Activated CD4-positive, CD25-positive, alpha-beta regulatory T cell treated with anti-CD3 and anti-CD28 coated beads, Interleukin-2, amount 50 U/mL, for 16 hours (primary cell): ENCODE measurements at places on chromosomes 11 and 22.

DNA sequence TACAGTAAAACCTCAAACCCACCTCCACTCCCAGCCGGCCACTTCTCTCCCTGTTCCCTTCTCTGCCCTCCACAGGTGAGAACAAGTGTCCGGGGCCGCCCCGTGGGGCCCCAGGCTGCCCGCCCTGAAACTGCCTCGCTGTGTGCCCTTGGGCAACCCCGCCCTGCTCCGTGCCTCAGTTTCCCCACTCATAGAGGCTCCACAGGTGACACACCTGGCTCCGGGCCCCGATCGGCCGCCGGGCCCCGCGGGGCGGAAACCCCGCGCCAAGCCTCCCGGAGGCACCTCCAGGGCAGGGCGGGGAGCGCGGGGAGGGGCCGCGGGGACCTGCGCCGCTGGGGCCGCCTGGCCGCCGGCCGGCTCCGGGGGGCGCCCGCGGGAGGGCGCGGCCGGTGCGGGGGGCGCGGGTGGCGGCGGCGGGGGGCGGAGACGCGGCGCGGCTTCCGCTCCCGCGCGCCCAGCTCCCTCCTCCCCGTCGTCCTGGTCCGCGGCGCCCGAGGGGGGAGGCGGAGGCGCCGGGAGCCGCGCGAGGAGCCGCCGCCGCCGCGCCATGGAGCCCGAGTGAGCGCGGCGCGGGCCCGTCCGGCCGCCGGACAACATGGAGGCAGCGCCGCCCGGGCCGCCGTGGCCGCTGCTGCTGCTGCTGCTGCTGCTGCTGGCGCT, at the start of gene LRP5:
Gene LRP5, plus strand, starts transcription at position 475 of the 663 bp plus-strand sequence. Its CDS starts 124 bp downstream, at position 599.
- no peak for DNase-seq

DNA sequence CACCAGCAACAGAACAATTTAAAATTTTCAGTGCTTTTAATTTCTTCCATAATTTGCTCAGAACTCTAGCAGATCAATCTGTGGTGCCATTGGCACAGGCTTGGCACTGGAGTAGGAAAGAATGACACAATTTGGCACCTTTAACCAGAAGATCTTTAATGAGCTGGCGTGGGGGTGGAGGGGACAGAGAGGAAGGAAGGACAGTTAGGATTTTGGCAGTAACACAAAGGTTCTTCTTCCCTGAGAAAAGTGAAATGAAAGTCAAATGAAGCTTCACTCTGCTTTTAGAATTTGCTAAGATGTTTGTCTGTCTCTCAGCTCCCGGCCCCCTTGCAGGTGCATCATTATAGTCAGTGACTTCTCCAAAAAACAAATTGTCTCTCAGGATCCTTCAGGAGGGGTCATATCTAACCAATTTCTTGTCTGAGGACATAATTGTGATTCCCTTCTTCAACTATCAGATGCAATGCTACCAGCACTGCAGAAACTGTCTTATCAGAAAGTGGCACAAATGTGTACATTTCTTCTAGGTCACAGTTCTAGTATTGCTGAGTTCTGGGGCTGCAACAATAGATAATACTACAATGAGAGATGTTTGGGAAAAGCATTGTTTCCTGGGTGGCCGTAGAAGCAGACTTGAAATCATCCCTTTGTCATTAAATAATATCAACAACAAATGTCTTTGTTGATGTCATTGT, 66.8 kb downstream of the CSTPP1 start:
- DNase-seq, result no peak

- no peak for DNase-seq
These were observed 29.2 kb downstream of the ALG12 start for GRCh38 chr22:49889071-49889470.

GRCh38 chr11:91802475-91802874, 422.1 kb upstream of the FAT3 start:
- DNase-seq, result no peak

GRCh38 chr22:45531441-45532234, 29.0 kb downstream of the FBLN1 start:
- no peak for DNase-seq

DNA sequence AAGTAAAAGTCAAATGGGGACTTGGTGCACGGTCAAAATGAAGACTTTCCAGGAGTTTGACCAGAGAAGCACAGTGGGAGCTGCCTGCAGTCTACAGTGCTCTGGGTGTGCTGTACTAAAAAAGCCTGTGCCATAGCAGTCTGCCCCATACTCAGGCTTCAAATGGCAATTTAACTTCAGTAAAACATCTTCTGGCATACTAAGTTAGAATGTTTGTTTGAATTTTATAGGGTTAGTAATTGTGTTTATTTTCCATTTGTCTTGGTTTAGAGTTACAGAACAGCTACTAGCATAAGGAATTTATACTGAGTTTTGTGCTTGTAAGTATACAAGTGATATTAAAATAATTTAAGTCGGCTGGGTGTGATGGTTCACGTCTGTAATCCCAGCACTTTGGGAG, 29.3 kb upstream of the LIPT2 start:
- no peak for DNase-seq

GRCh38 chr11:61787928-61788491, 4.4 kb downstream of the TMEM258 start:
- DNase-seq, result no peak

- DNase-seq, result no peak
These were observed 13.2 kb upstream of the MRGPRX2 start for GRCh38 chr11:19073454-19074415.

DNA sequence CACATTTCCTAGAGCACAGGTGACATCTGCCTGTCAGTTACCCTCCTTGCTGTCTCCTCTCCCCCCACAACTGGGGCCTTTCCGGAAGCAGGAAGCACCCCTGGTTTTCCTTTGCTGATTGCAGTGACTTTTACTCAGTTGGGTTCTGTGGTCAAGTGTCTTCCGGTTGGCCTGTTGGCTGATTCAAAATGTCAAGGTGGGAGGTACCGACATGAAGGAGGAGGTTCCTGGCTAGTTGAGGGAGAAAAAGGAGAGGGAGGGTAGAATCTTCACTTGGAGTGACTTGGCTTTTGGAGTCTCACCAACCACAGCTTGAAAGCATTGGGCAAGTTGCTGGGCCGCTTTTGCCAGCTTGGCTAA, 9.3 kb upstream of the ADAMTS15 start:
- DNase-seq, result no peak

DNA sequence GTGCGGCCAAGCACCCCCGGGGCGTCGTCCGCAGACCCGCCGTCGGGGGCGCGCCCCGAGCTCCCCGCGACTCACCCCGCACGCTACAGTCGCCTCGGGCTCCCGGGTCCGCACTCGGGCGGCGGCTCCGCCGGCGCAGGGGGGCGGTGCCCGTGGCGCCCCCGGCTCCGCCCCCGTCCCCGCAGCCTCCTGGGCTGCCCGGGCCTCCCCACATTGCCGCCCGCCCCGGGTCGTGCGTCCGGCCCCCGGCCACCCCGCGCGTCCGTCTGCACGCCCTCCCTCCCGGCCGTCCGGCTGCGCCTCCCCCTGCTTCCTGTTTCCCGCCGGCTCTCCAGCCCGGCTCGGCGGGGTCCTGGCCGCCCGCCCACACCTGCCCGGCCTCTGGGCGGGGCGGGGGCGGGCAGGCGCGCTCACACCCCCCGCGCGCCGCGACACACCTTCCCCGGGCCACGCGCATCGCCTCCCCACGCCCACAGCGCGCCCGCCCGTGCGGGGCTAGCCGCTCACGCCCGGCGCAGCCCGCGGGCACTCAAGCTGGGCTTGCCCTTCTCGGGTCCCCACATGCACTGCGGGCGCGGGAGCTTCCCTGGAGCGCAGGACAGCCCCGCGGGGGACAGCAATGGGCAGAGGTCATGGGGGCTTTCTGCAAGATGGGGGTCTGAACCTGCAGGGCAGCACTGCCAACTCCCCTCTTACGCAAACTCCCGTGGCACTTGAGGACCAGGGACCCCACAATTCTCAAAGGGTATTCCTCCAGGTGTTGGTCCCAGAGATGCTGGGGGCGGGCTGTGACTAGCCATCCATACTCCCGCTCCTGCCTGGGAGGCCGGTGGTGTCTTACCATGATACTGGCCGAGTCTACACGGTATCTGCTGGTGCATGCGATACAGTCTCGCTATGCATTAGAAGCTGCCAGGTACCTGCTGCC, at the start of gene CARD10:
Gene CARD10, minus strand, starts transcription at position 148 of the 928 bp plus-strand sequence. CDS start 215 bp downstream, outside the sequence.
- DNase-seq, result no peak

DNA sequence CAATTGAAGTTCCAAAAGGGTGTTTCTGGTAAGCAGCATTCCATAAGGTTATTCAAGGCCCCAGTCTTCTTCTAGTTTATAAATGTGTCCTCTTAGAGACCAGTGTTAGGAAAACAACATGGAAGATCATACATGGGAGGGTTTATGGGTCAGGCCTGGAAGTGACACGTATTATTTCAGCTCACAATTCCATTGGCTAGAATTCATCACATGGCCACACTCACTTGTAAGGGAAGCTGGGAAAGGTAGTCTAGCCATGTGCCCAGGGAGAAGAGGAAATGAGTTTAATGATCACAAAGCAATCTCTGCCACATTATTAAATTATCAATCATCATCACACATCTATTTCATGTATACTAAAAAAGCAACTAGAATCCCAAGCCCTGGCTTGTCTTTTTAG, 181.7 kb upstream of the TBCEL start:
- no peak for DNase-seq

DNA sequence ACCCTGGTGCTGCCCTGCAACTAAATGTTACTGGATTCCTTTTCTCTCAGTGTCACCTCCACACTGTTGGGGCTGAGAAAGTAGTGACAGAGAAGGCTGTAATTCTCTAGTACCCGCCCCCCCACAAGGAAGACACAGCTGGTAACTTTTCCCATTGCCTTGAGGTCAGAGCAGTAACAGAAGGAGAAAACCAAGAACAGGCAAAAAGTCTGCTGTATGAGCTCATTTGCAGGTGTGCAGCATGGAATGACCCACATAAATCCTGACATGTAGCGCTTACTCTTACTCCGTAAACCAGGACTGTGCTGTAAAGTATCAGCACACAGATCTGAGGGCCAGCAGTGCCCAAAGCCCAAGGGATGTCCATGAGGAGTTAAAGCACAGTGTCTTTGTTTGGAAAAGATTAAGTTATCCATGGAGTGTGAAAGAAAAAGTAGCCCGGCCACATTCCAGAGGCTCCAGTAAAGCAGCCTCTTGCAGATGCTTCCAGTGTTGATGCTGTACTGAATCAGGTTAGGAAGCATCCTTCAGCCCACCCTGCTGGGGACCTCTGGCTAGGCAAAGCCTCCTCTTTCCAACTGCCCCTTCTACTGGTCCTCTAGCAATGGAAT, 120.7 kb downstream of the PLEKHA7 start:
- DNase-seq, result no peak

- DNase-seq, result no peak
These were observed 543.5 kb downstream of the BRD1 start for GRCh38 chr22:49284056-49284784.

GRCh38 chr11:44028401-44028800, 19.4 kb upstream of the ACCSL start:
- no peak for DNase-seq

- no peak for DNase-seq
These were observed 63.7 kb downstream of the DSCAML1 start for GRCh38 chr11:117733316-117733715.

DNA sequence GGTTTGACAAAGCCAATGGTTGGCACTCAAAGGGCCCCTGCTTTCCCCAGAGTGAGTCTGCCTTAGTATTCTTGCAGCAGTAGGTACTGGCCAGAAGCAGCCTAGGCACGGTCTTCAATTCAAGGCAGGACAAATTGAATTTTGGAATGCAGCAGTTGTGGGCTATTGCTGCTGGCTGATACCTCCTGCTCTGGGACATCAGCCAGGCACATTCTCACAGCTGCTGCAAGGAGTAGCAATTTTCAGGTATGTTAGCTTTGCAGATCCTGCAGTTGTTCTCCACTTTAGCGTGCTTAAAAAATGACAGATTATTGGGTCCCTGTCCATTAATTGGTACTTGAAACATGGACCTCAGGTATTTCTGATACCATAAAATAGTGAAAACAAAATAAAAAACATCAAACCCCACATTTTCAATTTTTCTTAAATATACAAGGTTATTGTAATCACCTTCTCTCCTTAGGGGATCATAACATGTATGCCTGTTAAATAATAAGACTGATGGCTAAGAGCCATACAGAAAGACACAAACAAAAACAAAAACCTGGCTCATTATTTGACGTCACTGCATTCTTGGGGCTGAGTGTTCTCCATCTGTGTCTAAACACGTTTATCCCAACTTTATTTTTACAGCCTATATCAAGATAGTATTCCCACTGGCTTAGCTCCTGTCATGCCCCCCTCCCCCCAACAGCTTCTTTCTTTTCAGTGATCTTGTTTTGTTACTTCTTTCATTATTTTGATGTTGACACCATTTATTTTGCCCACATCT, 85.1 kb upstream of the CARD18 start:
- no peak for DNase-seq

DNA sequence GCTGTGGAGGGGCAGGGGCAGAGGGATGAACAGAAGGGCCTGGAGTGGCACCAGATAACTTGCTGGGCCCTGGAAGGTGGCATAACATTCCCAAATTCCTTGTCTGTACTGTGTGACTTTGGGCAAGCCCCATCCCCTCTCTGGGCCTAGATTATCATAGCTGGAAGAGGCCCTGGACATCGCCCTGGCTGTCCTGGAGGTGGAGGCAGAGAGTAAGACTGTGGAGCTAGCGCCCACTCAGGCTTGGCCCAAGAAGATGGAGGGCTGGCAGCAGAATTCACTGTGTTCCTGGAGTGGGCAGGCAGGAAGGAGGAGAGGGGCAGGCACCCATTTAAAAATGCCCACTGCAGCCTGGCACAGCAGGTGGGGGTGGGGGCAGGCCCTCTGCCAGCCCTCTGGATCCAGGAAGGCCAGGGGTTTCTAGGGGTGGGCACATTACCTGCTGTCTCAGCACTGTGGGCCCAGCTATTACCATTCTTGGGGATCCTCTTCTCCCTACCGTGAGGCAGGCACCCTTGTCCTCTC, 22.6 kb downstream of the ARHGEF17 start:
- no peak for DNase-seq

DNA sequence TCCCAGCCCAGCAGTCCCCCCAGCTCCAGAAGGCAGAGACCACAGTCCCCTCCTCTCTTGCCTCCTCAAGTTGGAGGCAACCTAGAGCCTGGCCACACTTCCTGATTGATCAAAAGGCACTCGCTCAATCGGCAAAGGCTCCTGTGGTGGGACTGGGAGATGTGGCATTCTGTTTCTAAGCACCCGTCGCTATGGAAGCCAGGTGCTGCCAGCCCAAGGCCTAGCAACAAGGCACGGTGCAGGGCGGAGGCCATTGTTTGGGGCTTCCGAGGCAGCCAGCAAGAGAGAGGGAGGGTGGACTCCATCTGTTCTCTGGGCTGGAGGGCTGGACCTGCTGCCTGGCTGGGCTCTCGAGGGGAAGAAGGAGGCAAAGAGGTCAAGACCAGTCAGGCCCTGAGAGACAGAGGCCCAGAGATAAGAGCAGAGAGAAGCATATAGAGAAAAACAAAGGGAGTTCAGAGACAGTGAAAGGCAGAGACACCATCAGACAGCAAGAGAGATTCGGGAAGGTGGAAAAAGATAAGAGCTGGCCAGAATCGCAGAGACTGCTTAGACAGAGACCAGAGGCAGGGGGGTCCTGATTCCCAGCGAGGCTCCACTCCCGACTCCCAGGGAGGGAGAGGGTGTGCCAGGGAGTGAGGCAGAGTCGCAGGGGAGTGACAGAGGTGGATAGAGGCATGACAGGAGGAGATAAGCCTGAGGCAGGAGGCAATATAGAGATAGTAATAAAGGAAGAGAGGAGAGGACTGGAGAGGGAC, 21.2 kb downstream of the PDE2A start:
- no peak for DNase-seq
